Renal cortex interstitium (tissue), 15 donors: ENCODE measurements at places on chromosomes 3 and 15. TPM values are rescaled to one million over a fixed set of nuclear protein-coding genes. Genes with fewer than 3 reads are reported as not detected.
A peak's percentile ranks its signal among the peaks of the same experiment; 100 is the strongest.

- no peak for DNase-seq
Measured at GRCh38 chr3:191568206-191568605, 107.2 kb downstream of the PYDC2 start.

GRCh38 chr3:172268425-172268824 lies 179.8 kb downstream of the GHSR start:
- DNase-seq: no peak

DNA sequence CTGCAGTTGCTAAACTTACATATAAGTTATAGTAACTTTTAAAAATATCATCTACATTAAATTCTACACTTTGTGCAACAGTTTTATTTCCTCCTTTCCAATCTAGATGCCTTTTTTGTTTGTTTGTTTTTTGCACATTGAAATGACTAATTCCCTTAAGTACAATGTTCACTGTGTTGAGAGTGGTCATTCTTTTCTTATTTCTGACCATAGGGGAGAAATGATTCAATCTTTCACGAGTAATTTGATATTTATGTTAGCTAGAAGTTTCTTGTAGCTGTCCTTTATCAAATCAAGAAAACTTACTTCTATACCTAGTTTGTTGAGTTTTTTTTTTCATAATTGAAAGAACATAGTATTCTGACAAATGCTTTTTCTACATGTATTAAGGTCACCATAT lies 85.0 kb upstream of the CBLB start:
- no peak for DNase-seq

GRCh38 chr3:156151824-156152428 lies 31.5 kb downstream of the KCNAB1 start:
- peak; percentile 50 for DNase-seq

DNA sequence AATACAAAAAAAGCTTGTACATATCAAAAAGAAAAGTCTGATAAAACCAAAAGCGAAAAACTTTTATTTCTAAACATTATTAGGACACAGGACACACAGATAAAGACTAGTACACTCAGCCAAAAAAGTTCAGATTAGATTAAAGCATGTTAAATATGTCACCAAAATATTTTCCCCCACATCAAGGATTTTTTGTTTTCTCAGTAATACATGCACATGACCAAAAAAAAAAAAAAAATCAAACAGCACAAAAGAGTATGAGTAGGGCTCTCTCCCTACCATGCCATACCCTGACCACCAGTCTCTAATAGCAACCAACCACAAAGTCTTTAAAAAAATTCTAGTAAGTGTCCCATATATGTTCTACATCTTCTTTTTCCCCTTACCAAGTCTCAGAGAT lies 77.4 kb downstream of the LRRFIP2 start:
- DNase-seq: no peak

- DNase-seq: no peak
Measured at GRCh38 chr15:83170474-83171165, 37.0 kb downstream of the HDGFL3 start.

- no peak for DNase-seq
Measured at GRCh38 chr15:88509964-88510363, 36.5 kb downstream of the DET1 start.

DNA sequence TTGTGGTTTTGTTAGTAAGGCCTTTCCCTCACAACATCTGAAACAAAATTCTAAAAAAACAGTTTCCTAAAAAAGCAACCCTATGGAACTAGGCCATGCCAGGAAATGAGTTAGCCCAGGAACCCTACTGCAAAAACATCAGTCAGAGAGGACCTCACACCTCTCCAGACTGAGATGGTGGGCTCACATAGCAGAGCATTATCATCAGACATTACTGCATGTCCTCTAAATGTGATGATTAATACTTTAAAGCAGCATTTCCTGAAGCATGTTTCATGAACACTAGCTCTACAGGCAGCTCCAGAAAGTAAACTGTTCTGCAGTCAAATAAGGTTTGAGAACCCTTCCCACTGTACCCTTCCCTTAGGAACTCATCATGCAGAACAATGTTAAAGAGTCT lies 232.3 kb upstream of the MRPL3 start:
- DNase-seq: no peak

DNA sequence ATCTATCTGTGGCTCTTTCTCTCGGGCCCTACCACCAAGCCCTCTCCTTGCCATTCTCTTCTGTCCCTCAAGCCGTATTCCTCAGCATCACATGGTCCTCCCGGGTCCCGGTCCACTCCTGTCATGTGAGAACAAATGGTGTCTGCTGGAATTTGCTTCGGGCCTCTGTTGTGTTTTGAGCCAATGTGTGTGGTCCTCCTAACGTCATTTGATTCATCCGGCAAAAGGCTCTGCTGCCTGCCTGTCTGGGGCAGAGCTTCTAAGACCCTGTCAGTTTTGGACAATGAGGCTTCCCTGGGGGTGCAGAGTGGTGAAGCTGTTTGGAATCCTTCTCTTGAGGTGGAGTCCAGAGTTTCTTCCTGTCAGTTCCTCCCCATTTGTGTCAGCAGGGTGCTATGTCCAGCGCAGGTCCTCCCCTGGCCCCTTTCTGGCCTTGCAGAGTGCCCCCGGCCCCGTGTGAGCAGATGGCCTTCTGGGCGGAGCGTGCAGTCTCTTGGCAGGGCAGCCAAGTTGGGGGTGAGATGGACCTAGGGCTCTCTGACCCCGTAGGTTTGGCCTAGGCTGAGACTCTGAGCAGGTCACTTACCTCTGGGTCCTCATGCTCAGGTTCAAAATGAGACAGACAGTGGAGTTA lies 93.6 kb downstream of the APBA2 start:
- DNase-seq: no peak

- no peak for DNase-seq
Measured at GRCh38 chr3:18124501-18124900, 300.6 kb downstream of the SATB1 start.

- no peak for DNase-seq
Measured at GRCh38 chr3:68135067-68135466, 480.7 kb upstream of the SUCLG2 start.

DNA sequence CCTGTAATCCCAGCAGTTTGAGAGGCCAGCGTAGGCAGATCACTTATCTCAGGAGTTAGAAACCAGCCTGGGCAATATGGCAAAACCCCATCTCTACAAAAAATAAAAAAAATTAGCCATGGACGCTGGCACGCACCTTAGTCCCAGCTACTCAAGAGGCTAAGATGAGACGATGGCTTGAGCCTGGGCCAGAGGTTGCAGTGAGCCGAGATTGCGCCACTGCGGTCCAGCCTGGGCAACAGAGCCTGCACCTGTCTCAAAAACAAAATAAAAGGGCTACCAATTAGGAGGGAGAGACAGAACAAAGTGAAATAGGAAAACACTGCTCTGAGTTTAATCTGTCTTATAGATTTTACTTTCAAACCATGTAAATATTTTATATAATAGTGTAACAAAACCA lies 33.8 kb downstream of the MSL2 start:
- DNase-seq: no peak

DNA sequence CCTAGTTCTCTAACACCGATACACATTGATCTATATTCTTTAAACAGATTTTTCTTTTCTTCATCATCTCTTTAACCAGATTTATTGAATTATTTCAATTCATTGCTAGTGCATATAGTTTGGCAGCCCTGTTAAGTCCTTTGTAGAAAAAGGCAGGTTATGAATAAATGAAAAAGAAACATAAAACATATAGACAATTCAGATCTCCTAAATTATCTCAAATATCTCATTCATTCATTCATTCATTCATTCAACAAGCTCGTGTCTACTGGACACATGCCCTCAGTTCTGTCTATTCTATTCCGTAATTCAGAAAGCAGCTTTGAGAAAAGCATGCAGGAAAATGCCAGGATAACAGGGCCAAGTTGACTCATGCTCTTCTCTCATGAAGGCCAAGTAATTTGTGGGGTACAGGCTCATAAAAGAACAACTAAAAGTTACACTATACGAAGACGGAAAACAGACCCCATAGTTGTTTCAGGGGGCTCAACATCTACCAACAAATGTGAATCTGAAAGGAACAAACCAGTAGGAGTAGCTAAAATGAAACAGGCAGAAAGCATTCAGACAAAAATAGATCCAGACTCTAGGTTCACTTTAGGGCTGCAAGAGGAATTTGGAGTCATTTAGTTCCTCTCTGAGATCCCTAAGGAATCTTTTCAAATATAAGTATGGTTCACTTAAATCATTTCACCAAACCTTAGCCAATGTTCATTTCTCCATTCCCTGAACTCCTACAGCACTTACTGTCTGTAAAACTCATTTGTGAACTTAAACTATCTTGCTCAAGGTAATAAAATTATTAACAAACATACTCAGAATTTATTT lies 7.5 kb downstream of the ZNF148 start:
- DNase-seq: no peak

GRCh38 chr3:68904578-68904977 lies 27.8 kb downstream of the TAFA4 start:
- DNase-seq: no peak

DNA sequence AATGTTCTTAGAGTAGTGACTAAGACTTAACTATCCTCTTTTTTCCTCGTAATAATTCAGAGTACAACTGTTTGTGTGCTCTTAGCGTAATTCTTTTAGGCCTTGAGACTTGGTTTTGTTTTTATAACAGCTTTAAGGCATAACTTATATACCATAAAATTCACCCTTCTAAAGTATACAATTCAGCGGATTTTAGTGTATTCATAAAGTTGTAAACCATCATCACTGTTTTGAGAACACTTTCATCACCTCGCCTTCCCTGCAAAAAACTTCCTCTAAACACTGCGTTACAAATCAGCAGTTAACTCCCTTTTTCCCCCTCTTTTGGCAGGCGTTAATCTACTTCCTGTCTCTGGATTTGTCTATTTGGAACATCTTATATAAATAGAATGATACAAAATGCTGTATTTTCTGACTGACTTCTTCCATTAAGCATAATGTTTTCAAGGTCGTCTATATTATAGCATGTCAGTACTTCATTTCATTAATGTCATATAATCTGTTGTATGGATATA lies 18.7 kb downstream of the DNAJC13 start:
- DNase-seq: no peak

- no peak for DNase-seq
Measured at GRCh38 chr3:17741621-17742101, 770 bp downstream of the TBC1D5 start.

DNA sequence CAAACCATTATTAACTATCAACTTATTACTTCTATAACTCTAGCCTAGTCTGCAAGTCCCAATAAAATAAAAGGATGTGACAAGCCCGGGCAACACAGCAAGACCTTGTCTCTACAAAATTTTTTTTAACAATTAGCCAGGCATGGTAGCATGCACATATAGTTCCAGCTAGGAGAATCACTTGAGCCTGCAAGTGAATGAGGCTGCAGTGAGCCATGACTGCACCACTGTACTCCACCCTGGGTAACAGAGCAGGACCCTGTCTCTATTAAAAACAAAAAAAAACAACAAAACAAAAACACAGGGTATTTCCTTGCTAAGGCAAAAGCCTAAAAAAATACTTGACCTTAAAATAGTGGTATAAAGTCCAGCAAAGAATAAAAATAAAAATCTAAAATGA lies 31.4 kb downstream of the ANKRD28 start:
- no peak for DNase-seq

DNA sequence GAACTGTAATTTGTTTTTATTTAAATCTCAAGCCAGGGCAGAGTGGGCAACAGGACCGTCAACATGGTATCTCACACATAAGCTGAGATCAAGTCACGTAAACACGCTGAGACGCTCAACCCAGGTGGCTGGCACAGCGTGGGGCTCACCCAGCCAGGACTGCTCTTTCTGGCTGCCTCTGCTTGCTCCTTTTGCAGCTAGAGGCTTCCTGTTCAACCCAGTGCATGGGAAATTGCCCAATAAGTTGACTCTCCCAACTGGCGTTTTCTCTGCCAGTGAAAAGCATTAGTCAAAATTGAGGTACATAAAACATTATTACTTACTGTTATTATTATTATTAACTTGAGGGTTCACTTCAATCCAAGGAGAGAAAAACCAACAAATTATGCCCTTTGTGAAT lies 398.1 kb downstream of the NR2F2 start:
- DNase-seq: no peak

- no peak for DNase-seq
Measured at GRCh38 chr3:13881536-13882410, 1.9 kb upstream of the WNT7A start.

DNA sequence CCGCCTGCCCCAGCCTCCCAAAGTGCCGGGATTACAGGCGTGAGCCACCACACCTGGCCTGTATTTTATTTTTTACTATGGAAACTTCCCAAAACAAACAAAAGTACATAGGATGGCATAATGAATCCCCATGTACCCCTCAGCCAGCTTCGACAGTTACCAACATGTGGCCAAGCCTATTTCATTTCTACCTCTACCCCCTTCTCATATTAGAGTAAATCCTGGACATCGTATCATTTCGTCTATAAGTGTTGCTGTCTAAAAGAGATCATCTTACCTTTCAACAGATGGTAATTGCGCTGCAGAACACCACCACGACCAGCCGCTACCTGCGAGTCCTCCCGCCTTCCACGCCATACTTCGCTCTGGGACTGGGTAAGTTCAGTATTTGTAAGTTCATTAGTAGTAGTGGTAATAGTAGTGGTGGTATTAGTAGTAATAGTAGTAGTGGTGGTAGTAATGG lies 44.9 kb downstream of the DLEC1 start:
- no peak for DNase-seq

- DNase-seq: no peak
Measured at GRCh38 chr3:61686228-61686648, 124.9 kb downstream of the PTPRG start.

DNA sequence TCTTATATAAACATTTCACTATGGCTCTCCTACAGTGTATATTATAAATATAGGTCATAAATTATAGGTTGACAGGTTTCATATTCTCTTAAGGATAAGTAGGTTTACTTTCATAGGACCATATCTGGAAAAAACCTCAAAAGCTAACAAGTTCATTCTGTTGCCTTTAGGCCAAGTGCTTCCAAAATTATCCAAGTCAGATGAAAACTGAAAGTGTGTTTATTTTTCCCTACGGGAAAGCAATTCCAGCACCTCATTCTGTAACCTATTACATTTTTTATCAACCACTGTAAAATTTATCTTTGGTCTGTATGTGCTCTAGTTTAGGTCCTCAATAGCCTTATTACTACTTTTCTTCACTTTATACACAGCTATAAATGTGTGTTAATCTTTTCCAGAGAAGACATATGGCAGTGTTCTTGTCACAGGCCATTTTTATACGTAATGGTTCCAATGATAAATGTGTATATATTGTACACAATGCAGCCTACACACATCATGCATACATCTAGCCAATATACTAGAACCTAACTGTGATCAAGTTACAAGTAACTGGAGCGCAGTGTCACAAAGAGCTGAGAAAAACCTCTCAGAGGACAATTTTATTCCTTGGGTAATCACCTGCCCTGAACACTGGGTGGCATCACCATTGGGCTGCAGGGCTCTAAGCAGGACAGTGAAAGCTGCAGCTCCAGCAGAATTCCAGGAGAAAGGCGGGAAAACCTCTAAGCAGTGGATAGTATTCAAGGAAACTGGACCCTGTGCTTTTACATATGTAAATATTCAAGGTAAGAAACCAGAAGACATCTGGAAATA lies 251.3 kb downstream of the CTNNB1 start:
- peak; percentile 2 for DNase-seq

The TRANK1 gene
- polyA plus RNA-seq: 6.6 TPM

The NEK10 gene
- 1.6 TPM for polyA plus RNA-seq

The GOLGA6L1 gene
- not detected for polyA plus RNA-seq

The KBTBD8 gene
- polyA plus RNA-seq: 0.92 TPM

The NOX5 gene
- 0.65 TPM for polyA plus RNA-seq
